IPS-NIHi11 (cell line): ENCODE measurements at places on chromosomes 1 and 21.
A peak's percentile ranks its signal among the peaks of the same experiment; 100 is the strongest.

- DNase-seq = no peak
Observed at GRCh38 chr1:168653567-168653966, 75.4 kb downstream of the DPT start.

DNA sequence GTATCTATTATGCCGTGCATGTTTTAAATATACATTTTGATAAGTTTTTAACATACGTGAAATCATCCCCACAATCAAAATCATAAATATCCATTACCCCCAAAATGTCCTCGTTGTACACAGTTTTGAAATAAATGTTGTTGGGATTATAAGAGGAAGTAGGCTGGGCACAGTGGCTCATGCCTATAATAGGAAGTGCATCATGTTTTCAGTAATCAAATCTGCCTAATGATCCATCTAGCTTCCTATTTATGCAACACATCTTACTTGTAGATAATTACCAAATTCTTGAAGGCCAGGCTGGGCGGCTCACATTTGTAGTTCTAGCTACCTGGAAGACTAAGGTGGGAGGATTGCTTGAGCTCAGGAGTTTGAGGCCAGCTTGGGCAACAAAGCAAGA lies 15.0 kb upstream of the IFNGR2 start:
- no peak for DNase-seq

GRCh38 chr1:198861636-198862035 lies 222.8 kb downstream of the PTPRC start:
- no peak for DNase-seq

- no peak for DNase-seq
Observed at GRCh38 chr21:45630066-45630694, 13.3 kb upstream of the PCBP3 start.

DNA sequence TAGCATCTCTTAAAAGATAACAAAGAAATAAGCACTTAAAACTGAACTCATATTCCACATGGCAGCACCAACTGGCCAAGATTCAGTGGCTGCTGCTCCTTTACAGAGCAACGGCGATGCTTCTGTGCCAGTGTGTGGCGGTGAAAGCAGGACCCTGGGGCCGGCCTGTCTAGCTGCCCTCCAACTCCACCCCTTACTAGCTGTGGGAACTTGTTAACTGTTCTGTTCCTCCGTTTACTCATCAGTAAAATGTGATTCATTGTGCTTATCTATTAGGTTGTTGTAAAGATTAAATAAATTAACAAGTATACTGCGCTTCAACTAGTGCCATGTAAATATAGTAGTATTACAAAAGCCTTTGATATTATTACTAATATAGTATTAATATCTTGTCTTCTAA lies 133.2 kb downstream of the GDAP2 start:
- no peak for DNase-seq

GRCh38 chr1:220398238-220398637 lies 126.0 kb upstream of the RAB3GAP2 start:
- no peak for DNase-seq

DNA sequence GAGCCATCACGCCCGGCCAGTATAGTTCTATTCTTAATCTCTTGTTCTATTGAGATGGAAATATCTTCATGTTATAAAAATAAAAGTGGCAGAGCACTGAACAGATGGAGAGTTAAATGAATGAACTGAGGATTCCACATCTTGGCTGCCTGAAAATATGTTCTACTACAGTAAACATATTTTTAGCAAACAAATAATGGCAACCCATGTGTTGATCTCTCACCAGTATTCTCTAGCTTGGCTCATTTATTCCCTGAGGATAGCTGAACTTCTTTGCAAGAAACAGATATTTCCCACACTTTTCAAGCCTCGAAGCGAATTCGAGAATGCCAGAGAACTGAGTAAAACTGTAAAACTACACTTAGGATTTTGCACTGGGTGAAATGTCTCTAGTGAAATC lies 58.9 kb downstream of the DIRAS3 start:
- no peak for DNase-seq

GRCh38 chr1:197392541-197392940 lies 124.5 kb downstream of the CRB1 start:
- DNase-seq = no peak

- no peak for DNase-seq
Observed at GRCh38 chr21:34690041-34690792, 21.4 kb downstream of the CLIC6 start.

DNA sequence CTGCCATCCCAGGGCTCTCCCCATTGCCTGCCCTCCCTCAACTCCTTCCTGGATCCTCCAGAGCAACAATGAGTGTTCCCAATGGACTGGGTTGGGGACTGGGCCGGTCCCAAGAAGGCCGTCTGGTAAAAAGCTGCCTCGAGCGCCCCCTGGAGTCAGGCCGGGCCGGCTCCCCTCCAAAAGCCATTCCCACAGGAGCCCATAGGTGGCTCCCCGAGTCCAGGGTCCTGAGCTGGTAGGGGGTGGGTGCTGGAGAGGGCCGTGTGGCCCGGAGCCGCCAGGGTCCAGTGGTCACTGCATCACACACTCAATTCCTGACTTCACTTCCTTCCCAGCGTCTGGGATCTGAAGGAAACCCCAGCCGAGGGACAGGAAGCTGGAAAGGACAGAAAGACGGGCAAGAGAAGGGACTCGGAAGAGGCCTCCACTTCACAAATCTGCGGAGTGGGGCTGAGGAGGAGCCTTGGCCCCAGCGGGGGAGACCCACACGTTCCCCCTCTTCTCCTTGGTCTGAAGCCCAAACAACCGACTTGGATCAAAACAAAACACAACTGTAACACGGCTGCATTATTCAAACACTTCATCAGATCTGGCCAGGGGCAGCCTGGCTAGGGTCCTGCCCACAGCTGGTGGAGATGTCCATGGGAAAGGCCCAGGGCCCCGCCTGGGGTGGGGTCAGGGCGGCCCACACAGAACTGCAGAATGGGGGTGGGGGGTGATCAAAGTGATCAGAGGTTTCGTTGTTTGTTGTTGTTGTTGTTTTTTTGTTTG lies 10.9 kb upstream of the ALDH4A1 start:
- peak; percentile 97 for DNase-seq

- DNase-seq = no peak
Observed at GRCh38 chr1:164589408-164589807, 30.4 kb downstream of the PBX1 start.

DNA sequence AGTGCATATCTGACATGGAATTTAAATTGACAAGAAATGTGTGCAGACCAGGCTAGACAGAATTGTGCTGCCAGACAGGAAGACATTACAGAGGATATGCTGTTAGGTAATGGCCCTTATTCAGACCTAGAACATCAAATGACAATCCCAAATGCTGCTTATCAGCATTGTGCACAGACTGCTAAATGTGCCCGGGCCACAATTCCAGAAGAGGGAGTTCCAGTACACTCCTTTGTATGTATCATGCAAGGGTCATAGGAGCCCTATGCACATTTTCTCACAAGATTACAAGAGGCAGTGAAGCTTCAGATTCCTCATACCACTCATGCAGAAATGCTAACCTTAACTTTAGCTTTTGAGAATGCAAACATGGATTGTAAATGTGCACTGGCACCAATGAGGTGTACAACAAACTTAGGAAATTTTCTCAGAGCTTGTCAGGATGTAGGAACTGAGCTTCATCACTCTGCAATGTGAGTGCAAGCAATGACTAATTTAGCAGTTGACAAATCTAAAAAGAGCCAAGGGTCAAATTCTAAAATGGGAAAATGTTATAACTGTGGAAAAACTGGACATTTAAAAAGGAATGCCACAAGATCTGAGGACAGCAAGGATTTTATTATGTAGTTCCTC lies 273.5 kb downstream of the COL11A1 start:
- no peak for DNase-seq

- no peak for DNase-seq
Observed at GRCh38 chr1:166086113-166086883, 80.5 kb downstream of the FAM78B start.

DNA sequence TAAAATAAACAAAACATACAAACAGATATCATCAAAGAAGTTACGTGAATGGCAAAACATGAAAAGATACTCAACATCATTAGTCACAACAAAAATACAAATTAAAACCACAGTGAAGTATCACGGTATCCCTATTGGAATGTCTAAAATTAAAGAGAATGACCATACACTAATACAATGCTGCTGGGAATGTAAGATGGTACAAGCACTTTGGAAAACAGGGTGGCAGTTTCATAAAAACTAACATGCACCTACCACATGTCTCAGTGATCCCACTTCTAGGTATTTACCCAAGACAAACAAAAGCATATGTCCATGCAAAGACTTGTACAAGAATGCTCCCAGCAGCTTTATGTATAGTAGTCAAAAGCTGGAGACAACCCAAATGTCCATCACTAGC lies 69.1 kb downstream of the HSF2BP start:
- no peak for DNase-seq
